ENCODE measurements at places on chromosomes 12 and 14.

DNA sequence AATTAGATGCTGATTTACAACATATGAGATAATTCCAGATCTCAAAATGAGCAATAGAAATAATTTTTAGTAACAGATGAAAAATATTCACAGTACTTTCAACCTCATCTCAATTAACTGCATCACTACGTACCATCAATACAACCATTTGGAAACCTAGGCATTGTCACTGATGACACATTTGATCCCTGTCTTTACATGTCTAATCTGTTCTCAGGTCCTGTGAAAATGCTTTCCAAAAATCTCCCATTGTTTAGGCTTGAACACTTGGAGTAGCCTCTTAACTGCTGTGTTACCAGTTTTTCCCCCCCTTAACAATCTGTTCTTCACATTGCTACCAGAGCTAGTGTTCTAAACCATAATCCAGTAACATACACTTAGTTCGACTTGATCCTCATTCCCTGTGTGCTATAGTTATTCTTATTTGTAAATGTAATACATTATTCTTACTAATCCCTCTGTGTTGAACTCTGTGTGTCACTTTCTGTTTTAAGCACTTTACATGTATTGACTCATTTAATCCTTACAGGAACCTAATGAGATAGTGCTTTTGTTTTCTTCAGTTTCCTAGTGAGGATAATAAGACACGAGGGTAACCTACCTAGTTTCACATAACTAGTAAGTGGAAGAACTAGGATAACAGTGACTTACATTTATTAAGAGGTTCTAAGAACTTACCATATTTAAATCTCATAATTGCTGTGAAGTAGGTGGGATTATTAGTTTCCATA is 41.7 kb downstream of the LARP4 start:
- no peak for DNase-seq

DNA sequence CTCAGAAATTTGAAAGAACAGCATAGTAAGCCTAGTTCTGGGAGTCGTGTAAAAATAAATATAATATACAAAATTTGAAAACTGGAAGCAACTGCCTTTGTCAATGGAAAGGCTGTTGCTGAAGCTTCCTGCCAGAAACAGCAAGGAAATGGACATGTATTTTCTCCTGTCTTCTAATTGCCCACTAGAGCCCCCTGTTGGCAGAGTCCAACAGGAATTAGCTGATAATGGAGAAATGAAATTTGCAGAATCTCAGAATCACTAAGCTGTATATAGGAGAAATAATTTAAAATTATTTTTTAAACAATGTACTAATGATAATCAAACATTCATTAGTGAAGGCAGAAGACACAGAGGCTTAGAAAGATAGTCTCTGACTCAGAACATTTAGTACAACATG is 414.8 kb downstream of the SLC6A15 start:
- DNase-seq: no peak

GRCh38 chr14:97414718-97415098 is 617.5 kb downstream of the VRK1 start:
- DNase-seq: no peak

GRCh38 chr12:113273053-113273725 is 51.9 kb downstream of the TPCN1 start:
- no peak for DNase-seq

GRCh38 chr12:15590180-15590826 is 198.9 kb downstream of the EPS8 start:
- peak; percentile 20 for DNase-seq

DNA sequence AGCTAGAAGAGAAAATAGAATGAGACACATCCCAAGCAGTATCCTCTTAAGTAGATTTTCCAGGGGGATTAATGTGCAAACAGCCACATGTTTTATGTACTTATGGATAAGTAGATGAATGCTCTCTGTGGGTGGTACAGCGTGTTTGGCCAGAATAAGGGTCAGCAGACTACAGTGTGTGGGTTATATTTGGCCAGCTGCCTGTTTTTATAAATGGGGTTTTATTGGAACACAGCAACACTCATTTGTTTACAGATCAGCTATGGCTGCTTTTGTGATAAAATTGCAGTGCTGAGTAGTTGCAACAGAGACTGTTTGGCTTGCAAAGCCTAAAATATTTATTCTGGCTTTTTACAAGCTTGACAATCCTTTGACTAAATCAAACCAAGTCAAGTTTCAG is 780.2 kb upstream of the SEL1L start:
- no peak for DNase-seq

DNA sequence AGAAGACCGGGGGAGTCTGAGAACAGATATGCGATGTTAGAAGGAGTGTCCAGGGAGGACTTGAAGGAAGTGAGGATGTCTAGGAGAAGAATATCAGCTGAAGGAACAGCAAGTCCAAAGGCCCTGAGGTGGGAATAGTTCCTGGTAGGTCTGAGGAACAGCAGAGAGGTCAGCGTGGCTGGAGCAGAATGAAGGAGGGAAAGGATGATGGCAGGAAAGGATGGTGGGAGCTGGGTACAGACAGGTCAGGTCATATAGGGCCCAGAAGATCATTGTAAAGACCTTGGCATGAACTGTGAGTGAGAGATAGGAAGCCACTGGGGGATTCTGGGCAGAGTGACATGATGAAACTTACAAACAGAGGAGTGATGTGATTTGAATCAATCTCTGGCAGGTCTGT is 171.0 kb downstream of the ETV6 start:
- no peak for DNase-seq

- DNase-seq: no peak
Observed at GRCh38 chr12:29282031-29282816, 98.7 kb downstream of the ERGIC2 start.

DNA sequence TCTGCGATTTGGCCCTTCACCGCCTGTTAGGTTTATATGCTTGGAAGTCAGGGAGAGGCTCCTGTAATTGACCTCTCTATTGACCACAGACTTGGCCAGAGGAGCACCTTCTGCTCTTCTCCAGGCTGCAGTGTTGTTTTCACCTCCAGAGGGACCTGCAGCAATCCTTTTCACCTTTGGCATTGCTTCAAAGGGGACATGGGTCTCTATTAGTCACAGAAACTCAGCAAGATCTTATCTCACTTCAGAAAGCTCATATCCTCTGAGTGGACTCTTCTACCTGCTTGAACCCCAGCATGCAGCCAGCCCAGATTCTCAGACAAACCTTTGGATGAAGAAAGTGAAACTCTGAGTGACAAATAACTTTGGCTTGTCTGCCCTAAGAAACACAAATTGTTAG is 339.3 kb downstream of the NRXN3 start:
- DNase-seq: no peak

- no peak for DNase-seq
Observed at GRCh38 chr12:108788076-108788782, 56.9 kb upstream of the CORO1C start.

DNA sequence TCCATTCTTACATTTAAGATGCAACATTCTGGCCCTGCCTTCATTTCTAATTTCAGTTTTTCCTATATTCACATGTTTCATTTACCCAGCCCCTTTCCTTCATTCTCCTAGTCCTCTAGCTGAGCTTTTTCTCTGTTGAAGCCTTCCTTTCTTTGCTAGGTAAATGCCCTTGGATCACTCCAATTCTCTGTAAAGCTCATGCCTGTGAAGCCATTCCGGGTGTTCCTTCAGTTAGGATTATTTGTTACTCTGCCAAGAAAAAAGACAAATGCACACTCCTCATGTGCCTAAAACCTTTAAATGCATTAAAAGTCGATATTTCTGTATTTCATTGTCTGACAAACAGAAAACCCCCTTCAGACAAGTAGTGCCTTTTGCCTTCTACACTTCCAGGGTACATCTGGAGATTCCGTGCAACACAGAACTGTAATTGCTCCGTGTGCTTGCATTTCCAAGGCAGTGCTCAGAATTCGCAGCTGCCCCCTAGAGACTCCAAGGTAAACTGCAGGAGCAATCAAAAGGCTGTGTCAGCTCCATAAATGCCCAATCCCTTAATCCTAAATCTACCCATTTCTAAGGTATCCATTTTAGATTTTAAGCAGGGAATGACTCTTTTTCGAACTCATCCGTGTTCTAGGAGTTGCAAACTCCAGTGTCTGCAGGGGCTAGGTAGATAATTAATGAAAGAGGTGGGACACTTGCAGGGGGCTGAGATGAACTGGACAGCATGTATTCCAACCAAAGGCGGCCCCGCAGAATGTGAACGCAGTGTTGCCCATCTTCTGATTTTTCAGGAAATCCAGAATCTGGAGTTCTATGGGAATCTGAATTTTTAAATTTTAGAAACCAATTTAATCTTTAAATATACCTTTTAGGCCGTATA is 320.2 kb downstream of the GRIN2B start:
- peak; percentile 6 for DNase-seq

DNA sequence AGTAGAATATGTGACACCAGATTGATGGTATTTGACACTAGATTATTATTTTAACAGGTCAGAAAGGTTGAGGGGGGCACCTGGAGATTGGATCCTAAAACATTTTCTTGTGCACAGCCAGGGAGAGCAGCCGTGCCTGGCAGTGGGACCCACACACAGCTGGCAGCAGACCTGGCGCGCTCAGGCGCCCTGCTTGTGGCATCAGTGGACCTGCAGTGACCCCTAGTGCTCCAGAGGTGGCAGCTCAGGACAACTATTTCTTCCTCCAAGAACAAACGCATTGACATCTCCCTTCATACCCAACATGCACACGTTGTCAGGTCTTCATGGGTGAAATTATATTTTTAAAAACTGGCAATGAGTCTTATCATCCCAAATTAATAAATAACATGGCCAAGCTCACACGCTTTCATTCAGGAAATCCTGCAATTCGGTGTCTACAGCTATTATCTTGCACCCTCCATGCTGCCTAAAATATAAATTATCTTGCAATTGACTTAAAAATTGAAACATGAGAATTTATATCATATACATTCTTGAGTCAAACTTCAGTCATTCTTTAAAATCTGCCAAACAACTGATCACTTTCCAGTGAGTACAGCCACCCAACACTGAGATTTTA is 7.7 kb upstream of the TMEM132D start:
- no peak for DNase-seq

GRCh38 chr12:121139286-121139685 is 6.6 kb downstream of the P2RX7 start:
- no peak for DNase-seq

DNA sequence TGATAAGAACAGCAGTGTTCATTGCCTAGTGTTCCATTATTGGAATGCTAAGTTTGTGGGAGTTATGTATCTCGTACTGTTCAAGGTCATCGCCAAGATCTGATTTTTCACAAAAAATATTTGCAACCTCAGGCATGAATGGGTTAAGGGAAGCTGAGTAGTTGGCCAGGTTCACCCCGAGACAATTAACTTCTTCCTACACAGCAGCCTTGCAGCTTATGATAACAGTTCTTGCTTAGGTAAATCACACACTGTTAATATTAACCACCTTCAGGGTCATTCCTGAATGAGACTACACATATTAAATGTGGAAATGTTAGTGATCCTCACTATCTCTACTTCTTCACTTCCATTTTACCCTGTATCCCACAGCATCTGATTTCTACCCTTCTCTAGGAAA is 18.0 kb downstream of the FKBP11 start:
- DNase-seq: no peak
